NCI-H82 (cell line): ENCODE measurements at places on chromosomes 11 and 22.

GRCh38 chr11:18706330-18707243, 8.0 kb downstream of the TMEM86A start:
- peak; percentile 63 for DNase-seq

GRCh38 chr22:40920526-40920925, 30.7 kb upstream of the RBX1 start:
- no peak for DNase-seq

DNA sequence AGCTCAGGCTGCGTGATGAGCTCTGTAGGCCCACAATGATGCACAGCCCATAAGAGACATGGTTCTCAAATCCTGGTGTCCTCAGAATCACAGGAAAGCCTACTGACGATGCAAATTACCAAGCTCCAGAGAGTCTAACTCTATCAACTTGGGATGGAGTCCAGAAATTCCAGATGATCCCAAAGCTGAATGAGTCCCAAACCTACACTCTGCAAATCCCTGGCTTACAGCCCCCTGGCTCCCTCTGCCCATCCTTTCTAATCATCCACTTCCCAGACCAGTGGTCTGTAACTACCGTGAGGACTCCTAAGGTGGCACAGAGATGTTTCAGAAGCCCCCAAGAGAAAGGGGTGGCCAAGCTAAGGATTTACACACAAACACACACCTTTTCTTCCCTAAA, 13.5 kb downstream of the ARFGAP2 start:
- DNase-seq: no peak

DNA sequence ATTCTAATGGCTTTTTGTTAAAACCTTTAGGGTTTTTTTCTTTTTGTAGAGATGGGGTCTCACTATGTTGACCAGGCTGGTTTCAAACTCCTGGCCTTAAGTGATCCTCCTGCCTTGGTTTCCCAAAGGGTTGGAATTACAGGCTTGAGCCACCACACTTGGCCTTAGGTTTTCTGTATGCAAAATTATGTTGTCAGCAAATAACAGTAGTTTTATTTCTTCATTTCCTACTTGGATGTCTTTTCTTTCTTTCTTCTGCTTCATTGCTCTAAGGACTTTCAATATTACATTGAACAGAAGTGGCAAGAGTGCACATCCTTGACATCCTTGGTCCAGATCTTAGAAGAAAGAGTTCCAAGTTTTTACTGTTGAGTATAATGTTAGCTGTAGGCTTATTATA, 52.8 kb downstream of the CCDC81 start:
- no peak for DNase-seq

- no peak for DNase-seq
Measured at GRCh38 chr11:34216706-34217105, 111.3 kb downstream of the NAT10 start.

DNA sequence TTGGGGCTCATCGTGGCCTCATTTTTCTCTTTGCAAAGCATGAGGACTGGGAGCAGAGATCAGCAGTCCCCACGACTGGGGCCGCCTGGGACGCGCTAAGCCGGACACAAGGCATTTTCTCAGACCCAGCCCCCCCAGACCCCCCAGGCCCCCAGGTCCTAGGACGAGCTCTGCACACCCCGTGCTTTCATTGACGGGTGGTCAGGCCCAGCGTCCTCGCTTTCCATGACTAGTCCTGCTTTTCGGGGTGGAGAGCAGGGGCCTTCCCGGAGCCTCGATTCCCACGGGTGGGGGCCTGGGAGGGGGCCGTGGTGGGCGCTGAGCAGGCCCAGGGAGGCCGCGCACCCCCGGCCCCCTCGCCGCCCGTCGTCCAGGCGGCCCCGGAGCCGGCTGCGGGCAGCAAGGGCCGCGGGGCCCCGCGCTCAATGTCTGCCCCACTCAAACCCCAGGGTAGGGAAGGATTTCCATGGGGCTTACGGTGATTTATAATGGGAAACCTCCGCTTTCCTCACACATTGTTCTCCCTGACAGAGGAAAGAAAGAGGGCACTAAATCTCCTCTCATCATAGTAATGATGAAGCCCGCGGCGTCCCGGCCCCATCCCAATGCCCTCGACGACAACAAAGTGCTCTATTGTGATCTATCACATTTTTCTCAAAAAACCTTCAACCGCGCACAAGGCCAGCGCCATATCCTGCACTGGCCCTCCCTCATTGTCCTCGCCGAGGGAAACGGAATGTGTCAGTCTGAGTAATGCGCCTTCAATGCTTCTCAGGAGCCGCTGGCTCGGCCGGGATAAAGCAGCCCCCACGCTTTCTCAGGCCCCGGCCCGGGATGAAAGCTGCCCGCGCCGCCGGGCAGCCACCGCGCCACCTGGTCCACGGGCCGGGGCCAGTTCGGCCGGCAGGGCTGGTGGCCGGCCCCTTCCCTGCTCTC, 10.4 kb upstream of the LINC01488 start:
- DNase-seq: no peak

GRCh38 chr22:45205276-45205925, 35.3 kb downstream of the KIAA0930 start:
- no peak for DNase-seq

DNA sequence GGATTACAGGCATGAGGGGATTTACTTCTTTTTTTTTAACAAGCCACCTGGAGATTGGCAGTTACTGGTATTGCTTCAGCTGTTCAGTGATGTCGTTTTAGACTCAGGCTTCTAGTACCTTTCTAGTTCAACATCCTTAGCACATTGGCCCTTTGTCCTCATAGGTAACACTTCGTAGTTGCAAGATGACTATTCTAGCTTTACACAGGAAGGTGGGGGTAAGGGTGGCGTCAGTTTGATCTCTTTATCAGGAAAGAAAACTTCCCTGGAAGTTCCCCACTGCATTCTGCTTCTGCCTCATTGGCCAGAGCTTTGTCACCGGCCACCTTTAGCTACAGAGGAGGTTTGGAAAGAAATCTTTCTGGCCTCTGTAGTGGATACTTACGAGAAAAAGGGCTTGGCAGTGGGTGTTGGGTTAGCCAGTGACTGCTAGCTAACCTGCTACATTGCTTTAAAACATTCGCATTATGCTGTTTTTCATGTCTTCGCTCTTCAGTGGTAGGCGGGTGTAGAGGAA, 40.7 kb downstream of the SFI1 start:
- DNase-seq: peak; percentile 5

DNA sequence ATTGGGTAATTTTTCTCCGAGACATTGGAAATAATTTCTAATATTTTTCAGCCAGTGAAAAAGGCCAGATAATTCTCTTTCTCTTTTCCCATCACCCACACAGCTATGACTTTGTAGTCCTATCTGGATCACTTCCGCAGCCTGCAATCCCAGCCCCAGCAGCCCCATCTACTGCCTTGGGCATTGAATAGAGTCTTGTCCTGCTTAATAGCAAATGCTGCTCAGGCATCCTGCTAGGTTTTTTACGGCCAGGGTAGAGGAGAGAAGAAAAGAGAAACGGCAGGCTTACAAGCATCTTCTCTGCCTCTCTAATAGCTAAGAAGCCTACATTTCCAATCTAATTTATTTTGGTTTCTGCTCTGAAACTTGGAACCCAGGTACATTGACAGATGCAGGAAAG, 154.3 kb upstream of the B3GAT1 start:
- DNase-seq: no peak

DNA sequence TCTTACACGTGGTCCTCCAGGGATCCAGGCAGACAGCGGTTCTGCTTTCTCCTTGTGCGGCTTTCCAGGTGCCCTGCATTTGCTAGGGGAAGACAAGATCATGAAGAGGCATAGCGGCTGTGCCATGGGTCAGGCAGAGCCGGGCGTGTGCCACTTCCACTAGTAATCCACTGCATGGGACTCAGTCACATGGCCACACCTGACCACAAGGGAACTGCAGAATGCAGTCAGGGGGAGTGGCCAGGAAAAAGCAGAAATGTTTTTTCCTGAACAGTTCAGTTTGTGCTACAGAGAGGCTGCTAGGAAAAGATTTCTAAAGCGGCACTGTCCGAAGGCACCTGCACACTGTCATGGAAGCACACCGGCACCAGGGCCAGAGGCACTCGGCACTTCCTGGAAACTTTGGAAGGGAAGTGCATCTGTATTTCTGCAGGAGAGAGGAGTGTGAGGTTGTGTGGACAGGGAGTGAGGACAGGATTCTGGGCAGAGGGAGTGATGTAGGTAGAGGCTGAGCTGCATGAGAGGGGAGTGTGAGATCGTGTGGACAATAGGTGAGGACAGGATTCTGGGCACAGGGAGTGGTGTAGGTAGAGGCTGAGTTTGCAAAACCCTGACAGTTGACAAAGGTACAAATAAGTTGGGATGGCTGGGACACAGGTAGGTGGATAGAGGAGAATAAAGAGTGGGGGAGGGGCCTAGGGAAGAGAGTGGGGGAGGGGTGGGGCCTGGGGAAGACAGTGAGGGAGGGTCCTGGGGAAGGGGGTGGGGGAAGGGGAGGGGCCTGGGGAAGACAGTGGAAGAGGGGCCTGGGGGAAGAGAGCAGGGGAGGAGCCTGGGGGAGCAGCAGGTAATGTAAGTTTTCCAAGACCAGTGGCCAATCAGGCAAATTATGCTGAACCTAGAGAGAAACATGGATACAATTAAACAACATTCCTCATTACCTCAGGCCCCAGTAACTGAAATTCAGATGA, 1436.3 kb downstream of the TBC1D22A start:
- no peak for DNase-seq

GRCh38 chr11:2706321-2706720, 6.5 kb upstream of the KCNQ1OT1 start:
- DNase-seq: no peak

DNA sequence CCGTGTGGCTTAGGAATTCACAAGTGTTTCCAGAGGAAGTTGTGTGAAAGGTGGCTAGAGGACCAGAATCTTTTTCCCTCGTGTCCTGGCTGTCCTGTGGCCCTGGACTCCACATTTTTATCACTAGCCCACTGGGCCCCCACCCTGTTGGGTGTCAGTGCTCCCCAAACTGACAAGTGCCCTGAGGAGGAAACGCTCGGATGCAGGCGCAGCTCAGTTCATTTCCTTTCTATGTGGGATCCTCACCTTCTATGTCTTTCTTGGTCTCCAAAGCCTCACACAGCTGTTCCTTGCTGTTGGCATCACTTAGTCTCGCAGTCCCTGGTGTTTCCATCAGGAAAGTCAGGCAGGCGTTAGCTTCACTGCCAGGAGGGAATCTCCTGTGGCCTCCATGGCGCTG, 68.0 kb upstream of the KCNQ1OT1 start:
- no peak for DNase-seq

- DNase-seq: no peak
Measured at GRCh38 chr11:69617682-69618081, 23.3 kb upstream of the CCND1 start.
